Activated CD4-positive, alpha-beta T cell treated with anti-CD3 and anti-CD28 coated beads, Interleukin-2, amount 50 U/mL, for 48 hours (primary cell): ENCODE measurements at places on chromosomes 4 and X.

DNA sequence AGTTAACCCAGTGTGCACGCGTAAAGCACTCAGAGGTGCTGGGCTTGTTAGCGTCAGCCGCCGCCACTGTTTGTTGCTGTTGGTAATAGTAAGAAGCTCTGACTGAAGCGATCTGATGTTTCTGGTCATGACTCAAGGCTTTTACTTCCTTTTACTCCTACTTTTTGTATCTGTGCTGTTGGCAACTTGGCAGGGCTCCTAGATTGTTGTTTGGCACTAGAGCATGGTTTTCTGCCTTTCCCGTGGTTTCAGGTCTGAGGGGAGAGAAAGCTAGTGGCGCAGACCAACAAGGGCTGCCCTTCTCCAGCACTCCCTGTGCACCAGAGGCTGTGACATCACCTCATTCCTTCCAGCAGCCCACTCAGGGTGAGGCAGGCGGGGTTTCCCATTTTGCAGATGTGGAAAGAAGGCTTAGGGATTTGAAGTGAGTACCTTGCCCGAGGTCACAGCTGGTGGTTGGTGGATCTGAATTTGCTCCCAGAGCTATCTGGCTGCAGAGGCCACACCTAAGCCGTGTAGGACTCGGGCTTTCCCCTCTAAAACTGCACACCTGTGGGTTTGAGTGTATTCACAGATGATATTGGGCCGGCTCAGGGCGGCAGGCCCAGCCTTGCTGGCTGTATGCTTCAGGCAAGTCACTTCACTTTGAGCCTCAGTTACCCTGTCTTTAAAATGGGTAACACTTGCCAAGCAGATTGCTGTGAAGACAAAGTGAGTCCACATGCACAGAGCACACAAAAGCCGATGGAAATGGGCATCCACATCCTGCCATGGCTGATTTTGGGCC, 51.2 kb upstream of the TADA2B start:
- no peak for DNase-seq

GRCh38 chrX:154731184-154731583, 19.7 kb downstream of the GAB3 start:
- no peak for DNase-seq

DNA sequence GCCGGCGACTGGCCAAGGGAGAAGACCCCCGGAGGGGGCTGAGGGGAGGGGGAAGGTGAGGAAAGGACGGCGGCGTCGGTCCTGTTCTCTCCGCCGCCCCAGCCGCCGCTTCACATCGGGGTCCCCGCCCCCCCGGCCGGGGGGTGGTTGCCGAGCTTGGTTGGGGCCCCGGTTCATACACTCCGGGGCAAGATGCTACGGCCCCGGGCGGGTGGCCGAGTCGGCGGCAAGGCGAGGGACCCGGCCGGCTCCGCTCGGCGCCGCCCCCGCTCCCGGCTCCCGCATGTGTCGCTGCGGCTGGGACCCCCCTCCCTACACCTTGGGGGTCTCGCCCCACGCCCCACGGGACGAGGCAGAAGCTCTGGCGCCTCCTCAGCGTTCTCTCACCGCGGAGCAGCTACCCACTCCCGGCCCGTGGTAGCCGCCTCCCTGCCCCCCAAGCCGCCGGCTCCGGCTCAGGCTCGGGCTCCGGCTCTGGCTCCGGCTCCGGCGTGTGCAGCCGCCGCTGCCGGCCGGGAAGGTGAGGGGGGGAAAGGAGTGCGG, 461 bp downstream of the FBXW7 start:
- DNase-seq = no peak

DNA sequence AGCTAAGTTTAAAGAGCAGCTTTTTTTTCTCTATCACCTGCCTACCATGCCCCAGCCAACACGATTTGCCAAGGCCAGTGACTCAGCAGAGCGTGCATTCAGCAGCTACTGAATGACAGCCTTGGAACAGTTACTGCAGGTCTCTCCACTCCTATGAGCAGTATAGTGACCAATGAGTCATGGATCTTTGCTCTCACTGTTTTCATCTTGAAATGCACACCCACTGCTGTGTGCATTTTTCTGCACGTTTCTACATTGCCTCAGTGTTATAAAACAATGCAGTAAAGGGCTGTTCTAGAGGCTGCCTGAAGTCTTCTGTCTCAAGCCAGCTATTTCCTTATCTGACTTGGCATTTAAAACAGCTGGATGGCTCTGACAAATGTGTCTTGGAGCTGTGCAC, 66.0 kb upstream of the C4orf54 start:
- DNase-seq = peak; percentile 12

GRCh38 chr4:105140684-105141490, 5.8 kb upstream of the TET2 start:
- DNase-seq = peak; percentile 30

DNA sequence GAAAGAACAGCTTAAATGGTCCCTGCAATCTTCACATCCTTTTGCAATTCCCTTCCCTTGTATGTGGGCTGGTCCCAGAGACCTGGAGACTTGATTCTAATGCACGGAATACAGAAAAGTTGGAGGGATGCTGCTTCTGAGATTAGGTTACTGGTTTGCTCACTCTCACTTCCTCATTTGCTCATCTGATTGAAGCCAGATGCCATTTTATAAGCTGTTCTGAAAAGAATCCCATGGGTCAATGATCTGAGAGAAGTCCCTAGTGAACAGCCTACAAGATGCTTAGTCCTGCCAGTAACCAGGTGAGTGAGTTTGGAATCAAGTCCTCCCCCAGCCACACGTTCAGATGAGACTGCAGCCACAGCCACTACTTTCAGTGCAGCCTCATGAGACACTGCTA, 35.9 kb downstream of the MAGEA1 start:
- DNase-seq = no peak

DNA sequence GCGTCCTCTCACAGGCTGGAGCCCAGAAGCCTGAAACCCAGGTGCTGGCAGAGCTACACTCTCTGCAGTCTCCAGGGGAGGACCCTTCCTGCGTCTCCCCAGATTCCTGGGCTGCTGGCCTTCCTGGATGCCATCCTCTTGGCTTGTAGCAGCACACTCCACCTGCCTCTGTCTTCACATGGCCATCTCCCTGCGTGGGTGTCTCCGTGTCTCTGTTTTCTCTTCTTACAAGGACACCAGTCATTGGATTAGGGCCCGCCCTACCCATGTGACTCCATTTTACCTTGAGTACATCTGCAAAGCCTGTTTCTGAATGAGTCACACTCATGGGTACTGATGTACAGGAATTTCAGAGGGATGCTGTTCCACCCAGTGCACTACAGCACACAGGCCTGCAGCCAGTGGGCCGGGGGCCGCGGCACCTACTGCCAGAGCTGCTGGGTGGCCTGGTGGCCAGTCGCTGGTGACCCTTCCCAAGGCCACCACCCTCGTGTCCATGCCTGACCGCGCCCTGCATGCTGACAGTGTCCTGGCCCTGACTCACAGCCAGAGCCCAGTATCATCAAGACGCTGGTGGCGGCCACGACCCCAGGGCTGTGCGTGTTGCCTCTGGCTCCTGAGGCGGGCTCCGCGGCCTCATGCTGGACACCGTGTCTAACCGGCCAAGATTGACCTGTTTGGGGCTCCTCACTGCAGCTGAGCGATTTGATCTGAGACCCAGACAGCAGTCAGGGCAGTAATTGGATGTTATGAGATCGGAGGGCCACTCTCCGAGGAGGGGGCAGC, 63.6 kb upstream of the NKX1-1 start:
- no peak for DNase-seq

GRCh38 chr4:2297606-2298531, 36.0 kb upstream of the MXD4 start:
- DNase-seq = no peak

DNA sequence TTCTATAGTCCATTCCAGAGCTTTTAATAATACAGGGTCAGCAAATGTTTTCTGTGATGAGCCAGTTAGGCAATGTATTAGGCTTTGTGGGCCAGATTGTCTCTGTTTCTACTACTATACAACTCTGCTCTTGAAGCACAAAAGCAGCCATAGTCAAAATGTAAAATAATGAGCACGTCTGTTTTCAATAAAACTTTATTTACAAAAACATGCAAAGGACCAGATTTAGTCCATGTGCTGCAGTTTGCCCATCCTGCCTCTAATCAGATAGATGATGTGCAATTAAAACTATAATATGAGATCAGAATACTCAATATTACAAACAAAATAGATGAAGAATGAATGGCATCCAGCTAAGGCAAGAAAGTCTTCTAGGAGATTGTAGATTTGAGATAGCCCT, 127.8 kb upstream of the FRMPD4 start:
- DNase-seq = no peak

DNA sequence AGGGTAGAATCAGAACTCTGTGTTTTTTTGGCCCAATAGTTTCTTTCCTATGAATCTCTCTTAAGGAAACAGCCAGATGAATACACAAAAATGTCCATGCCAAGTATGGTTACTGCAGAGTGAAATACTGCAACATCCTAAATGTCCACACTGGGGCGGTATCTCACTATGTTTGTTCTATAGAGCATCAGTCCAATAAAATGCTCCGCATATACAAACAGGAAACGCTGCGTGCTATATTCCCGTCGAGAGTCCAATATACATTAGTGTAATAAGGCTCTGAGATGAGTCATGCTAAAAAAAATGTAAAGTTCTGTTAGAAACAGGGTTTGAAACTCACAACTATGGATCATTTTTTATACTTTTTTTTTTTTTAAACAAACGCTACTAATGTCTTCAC, 72.9 kb upstream of the ENOX2 start:
- DNase-seq = peak; percentile 4

DNA sequence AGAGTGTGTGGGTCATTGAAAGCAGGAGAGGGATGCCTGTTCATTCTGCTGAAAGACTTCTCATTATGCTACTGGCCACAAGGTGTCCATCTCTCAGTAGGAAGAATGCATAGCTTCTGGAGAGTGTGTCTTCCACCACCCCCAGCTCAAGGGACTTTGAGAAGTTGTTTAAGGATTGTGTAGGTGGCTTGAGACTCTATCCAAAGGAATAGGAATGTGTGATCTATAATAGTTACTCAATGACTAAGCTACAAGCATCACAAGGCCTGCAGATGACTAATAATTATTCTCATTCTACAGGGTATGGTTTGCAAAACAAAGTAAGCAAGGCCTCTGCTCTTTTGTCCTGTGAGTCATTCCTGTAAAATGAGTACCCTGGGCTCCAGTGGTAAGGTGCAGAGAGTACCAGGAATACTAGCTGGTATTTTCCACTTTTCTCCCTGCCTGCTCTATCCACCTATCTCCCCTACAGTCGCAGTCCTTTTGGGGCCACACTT, 279.8 kb upstream of the BOD1L1 start:
- DNase-seq = no peak

DNA sequence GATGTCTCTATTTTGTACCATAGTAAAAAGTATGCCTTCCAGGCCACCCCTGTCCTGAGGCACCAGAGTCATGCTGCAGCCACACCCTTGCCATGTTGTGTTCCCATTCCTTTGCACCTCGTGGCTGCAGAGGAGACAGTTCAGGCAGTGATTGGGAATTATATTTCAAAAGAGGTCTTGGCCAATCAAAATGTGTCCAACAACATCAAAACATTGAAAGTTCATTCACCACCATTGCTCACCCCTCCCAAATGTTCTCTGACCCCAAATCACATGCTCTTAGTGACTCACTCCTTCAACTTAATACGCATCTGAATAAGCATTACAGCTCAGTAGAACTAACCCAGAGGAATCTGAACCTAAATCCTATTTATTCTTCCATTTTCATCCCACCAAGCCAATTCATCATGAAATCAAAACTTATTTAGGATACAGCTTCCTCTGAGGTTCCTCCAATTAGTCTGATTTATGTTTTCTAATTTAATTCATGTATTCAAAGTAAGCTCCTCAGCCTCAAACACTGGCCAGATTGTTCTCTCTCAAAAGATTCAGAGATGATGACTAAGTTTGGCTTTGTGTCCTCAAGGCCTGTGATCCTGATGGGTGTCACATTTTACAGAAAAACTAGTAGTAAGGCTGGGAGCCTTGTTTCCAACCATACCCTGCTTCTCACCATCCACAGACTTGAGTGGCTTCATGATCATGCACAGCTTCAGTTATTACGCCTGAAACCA, 323.2 kb upstream of the INTU start:
- DNase-seq = no peak

DNA sequence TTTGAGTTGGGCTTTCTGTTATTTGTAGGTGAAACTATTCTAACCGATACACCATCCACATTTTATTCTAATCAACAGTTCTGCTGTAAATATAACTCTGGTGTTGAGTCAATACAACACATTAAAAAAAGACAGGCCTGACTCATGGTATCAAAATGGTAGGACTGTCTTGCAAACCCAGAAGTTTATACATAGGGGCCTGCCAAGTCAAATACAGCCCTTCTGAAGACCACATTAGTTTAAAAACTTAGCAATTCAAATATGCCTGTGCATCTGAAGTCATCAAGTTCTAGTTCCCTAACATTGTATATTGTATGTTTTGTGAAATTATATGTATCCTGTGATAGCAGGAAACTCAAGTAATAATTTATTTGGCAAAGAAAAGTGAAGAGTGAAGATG, 24.4 kb upstream of the PDE5A start:
- DNase-seq = no peak

GRCh38 chr4:73867783-73868182, 1.4 kb upstream of the CXCL1 start:
- DNase-seq = no peak

DNA sequence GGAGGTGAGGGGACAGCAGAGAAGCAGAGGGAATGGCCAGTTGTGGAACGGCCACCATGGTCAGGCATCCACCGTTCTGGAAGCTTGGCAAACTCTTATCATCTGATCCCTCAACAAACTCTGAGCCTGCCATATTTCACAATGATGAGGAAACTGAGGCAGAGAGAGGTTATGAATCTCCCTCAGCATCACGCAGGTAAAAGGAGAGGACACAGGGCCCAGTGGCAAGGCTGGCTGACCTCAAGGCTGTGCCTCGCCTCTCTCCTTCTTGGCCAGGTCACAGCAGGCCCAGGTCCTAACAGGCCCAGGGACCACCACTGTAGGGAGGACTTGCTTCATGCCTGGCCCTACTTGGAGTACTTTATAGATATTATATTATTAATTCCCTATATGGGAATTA, 242.8 kb downstream of the EVC2 start:
- no peak for DNase-seq

GRCh38 chr4:70000711-70001110, 4.9 kb downstream of the STATH start:
- no peak for DNase-seq

GRCh38 chrX:46840946-46841345, 4.1 kb downstream of the RP2 start:
- DNase-seq = no peak

- DNase-seq = no peak
Measured at GRCh38 chr4:31275906-31276305, 555.7 kb downstream of the PCDH7 start.
